Stimulated activated CD8-positive, alpha-beta memory T cell treated with anti-CD3 and anti-CD28 coated beads, Interleukin-15, amount 100 ng/mL, for 24 hours (primary cell): ENCODE measurements at places on chromosomes 6 and 20.

GRCh38 chr20:64121586-64121985 lies 14.2 kb upstream of the NPBWR2 start:
- DNase-seq, result no peak

DNA sequence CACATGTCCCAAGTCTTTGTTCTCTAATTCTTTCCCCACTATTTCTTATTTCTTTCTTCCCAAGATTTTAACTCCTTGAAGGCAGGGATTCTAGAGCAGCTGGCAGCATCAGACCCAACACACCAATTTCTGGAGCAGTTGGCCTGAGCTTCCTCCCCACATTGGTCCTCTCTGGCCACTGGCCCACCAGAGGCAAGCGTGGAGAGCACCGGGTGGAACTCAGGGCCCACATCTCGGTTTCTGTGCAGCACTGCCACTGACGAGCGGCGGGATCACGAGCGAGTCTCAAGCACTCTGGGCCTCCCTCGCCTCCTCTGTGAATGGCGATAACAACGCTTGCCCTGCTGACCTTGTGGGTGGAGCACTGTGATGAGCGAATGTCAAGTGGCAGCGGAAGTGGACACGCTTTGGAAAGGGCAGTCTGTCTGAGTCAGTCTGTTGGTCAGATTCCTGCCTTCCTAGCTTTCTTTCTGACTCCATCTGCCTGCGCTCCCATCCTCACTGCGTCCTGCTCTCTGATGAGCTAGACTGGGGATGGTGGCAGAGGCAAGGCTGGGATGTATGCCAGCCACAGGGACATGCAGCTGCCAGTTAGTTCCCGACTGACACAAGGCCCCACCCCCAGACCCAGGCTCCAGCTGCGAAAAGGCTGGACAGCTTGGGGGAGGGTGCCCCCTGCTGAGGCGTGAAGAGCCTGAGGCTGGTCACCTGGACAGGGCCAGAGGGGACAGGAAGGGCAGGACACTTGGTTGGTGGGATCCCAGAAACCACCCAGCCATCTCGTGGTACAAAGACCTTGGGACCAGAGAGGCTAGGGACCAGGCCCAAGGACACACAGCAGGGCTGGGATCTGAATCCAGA lies 4.5 kb upstream of the SPDEF start:
- no peak for DNase-seq

DNA sequence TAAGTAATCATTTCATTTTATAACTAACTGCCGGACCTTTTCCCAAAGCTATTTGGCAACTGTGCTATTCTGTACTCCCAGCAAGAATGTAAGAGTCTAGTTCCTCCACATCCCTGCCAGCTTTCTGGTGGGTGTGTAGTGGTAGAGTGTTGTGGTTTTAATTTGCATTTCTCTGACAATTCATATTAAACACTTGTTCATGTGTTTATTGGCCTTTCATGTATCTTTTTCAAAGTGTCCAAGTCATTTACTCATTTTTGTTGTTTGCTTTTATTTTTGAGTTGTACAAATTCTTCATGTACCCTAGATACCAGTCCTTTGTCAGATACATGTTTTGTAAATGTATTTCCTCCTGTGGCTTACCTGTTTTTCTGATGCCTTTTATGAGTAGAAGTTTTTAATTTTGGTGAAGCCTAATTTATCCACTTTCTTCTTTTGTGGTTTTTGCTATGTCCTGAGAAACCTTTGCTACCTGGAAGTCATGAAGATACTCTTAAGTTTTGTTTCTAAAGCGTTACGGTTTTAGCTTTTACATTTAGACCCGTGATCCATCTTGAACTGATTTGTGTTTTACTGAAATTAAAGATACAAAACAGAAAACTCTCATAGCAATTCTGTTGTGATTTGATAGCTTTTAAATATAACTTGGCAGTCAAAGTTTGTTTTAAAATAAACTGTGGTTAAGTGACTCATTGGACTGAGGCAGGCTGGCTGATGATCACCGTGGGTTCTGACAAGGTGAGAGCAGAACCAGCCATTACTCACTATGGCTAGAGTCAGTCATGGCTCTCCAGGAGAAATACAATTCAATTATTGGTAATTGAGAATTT lies 8.0 kb downstream of the MYLIP start:
- no peak for DNase-seq

GRCh38 chr20:22452442-22453011 lies 131.8 kb downstream of the FOXA2 start:
- DNase-seq, result no peak

DNA sequence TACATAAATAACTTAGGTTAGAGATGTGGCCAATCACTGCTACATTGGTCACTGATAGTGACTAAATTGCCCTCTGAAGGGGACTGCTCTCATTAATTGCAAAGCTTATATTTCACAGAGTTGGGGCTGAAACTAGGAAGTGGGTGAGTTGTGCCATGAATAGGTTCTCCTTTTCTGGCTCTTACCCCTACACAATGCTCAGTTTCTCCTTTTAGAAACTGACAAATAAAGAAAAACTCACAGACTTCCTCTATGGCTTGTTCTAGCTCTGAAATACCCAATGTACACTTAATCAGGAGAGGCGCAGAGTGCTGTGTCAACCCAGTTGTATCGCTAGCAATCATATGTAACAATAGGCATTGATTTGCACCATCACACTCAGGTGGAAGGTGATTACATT lies 41.2 kb upstream of the PROKR2 start:
- DNase-seq, result no peak

GRCh38 chr20:51637241-51637640 lies 94.7 kb upstream of the NFATC2 start:
- no peak for DNase-seq

GRCh38 chr20:20321134-20321533 lies 46.8 kb upstream of the INSM1 start:
- no peak for DNase-seq
